ENCODE measurements at places on chromosomes 2 and 18. TPM values are rescaled to one million over a fixed set of nuclear protein-coding genes. Genes with fewer than 3 reads are reported as not detected.

ST6GAL2 gene
- total RNA-seq, result 1.2 TPM

NCL gene
- 382 TPM for total RNA-seq

NYAP2 gene
- 0.66 TPM for total RNA-seq

SH3BP4 gene
- 52.9 TPM for total RNA-seq

NPHP1 gene
- total RNA-seq, result 11.8 TPM

LOXL3 gene
- 9.7 TPM for total RNA-seq

ICOS gene
- 0.85 TPM for total RNA-seq

FABP1 gene
- total RNA-seq, result not detected

BCL11A gene
- total RNA-seq, result 8.7 TPM

DNA sequence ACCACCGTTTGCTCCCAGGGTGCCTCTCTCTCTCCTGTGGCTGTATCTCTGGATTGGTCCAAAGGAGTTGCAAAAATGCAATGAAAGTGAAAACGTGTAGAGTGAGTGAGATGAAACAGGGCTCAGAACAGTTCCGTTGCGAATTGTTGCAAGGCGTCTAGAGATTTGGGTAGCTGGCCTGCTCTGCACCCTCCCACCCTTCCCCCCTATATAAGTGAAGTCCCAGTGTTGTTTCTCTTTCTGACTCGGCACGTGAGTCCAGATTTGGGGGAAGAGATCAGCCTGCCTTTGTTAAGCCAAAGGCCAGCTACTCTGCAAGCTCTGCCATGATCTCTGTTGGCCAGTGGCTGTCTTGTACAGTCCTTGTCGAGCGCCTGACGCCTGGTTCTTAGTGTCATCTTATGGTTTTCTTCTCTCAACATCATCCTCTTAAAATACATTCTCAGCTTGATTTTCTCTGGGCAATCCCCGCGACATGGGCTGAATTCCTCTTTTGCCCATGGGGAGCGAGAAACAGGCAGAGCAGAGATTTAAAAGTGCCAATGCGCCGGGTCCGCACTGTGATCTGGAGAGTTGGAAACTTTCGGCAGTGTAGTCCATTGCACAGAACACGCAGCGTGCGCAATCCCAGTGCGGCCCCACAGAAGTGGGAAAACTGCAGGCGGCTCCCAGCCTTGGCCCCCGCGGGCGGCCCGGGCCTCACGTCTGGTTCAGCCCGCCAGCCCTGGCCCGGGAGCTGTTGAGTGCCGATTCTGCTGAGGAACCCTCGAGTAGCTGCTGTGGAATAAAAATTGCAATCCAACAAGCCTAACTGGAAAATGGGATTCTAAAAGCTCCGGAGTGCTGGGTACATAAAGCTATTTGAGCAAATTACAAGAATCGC lies 9.3 kb downstream of the MEIS1 start:
- peak overlapping the region; percentile 9 for H3K4me3 ChIP-seq
- H3K27me3 ChIP-seq, result peaks cover 9% of the 10 kb centered on the region
- no peak overlapping the region for H3K27ac ChIP-seq
- peak; percentile 61 for DNase-seq
- H3K36me3 ChIP-seq, result no peaks in the 10 kb centered on the region

GRCh38 chr2:233379441-233379840 lies 25.1 kb downstream of the DGKD start:
- DNase-seq, result no peak
- no peaks in the 10 kb centered on the region for H3K27me3 ChIP-seq
- no peaks in the 10 kb centered on the region for H3K4me1 ChIP-seq
- no peak overlapping the region for H3K27ac ChIP-seq

DNA sequence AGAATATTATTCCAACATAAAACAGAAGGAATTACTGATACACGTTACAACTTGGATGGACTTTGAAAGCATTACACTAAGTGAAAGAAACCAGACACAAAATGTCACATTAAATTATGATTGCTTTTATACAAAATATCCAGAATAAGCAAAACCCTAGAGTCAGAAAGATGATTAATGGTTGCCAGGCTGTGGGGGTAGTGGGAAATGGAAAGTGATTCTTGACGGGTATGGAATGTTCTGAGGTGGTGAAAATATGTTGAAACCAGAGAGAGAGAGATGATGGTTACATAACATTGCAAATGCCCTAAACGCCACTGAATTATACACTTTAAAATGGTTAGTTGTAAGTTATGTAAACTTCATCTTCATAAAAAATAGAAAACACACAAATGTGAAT lies 1057.2 kb upstream of the TMEFF2 start:
- DNase-seq, result no peak
- no peak overlapping the region for H3K27ac ChIP-seq
- no peaks in the 10 kb centered on the region for H3K36me3 ChIP-seq
- H3K4me3 ChIP-seq, result no peak overlapping the region
- no peaks in the 10 kb centered on the region for H3K4me1 ChIP-seq

GRCh38 chr18:54267701-54268100 lies 1.6 kb upstream of the POLI start:
- no peak for DNase-seq
- no peaks in the 10 kb centered on the region for H3K27me3 ChIP-seq
- peaks cover 2% of the 10 kb centered on the region for H3K4me1 ChIP-seq

- no peaks in the 10 kb centered on the region for H3K27me3 ChIP-seq
- H3K36me3 ChIP-seq, result no peaks in the 10 kb centered on the region
- DNase-seq, result no peak
- H3K27ac ChIP-seq, result no peak overlapping the region
- H3K4me1 ChIP-seq, result peaks cover 3% of the 10 kb centered on the region
Observed at GRCh38 chr2:224689539-224689938, 26.6 kb downstream of the CCDC195 start.

GRCh38 chr2:68330691-68331090 lies 10.9 kb upstream of the CNRIP1 start:
- no peaks in the 10 kb centered on the region for H3K27me3 ChIP-seq
- no peaks in the 10 kb centered on the region for H3K36me3 ChIP-seq
- no peaks in the 10 kb centered on the region for H3K4me1 ChIP-seq
- DNase-seq, result no peak

DNA sequence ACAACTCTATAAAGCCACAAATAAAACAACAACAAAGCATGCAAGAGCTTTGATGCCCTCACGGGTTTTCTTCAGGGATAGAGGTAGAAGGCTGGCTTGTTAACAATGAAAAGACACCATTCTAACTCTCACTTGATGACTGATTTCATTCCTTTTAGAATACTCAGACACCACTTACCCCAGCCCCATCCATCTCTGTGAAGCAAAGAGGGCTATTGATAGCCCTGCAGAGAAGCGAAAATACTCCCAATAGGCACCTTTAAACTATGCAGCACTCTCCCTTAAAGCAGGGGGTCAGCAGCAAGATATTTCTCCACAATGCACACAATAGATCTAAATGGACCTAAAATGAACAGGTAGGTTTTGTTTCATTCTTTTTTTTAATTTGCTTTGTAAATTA lies 35.1 kb downstream of the ZNF385B start:
- no peaks in the 10 kb centered on the region for H3K27me3 ChIP-seq
- no peaks in the 10 kb centered on the region for H3K4me1 ChIP-seq
- H3K36me3 ChIP-seq, result no peaks in the 10 kb centered on the region
- no peak for DNase-seq
- no peak overlapping the region for H3K27ac ChIP-seq
- H3K4me3 ChIP-seq, result no peak overlapping the region

DNA sequence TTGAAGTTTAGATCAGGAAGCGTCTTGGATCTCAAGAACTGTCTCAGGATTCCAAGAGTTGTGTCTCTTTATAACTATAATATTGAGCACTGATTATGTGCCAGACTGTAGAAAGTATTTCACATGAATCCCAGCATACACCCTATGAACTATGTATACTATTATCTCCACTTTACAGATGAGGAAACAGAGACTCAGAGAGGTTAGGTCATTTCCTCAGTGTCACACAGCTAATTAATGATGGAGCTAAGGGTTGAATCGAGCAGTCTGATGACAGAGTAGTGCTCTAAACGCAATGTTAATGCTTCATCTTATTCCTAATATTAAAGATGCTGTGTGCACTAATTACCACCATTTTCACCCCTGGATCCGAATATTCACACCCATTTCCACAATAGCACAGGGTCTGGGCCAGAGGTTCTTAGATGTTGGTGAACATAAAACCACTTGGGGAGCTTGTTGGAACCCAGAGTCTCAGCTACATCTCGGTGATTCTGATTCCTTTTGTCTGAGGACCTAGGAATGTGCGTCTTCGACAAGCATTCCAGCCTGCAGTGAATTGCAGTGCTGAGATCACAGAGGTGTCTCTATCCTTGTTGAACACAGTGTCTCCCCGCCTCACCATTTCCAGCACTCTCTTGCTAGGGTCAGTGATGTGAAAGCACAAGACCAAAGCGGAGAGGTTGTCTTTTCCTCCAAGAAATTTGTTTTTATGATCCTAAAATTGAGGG lies 213.8 kb downstream of the SP3 start:
- H3K36me3 ChIP-seq, result no peaks in the 10 kb centered on the region
- H3K4me1 ChIP-seq, result no peaks in the 10 kb centered on the region
- no peak overlapping the region for H3K4me3 ChIP-seq
- no peaks in the 10 kb centered on the region for H3K27me3 ChIP-seq
- DNase-seq, result no peak

GRCh38 chr18:55097456-55098170 lies 138.4 kb upstream of the CCDC68 start:
- H3K4me3 ChIP-seq, result no peak overlapping the region
- no peaks in the 10 kb centered on the region for H3K4me1 ChIP-seq
- peak overlapping the region; percentile 2 for H3K27ac ChIP-seq
- no peaks in the 10 kb centered on the region for H3K36me3 ChIP-seq
- H3K27me3 ChIP-seq, result no peaks in the 10 kb centered on the region

- H3K4me1 ChIP-seq, result no peaks in the 10 kb centered on the region
- no peaks in the 10 kb centered on the region for H3K27me3 ChIP-seq
- H3K36me3 ChIP-seq, result no peaks in the 10 kb centered on the region
- no peak for DNase-seq
- no peak overlapping the region for H3K27ac ChIP-seq
Observed at GRCh38 chr2:55707751-55708150, 14.1 kb upstream of the PNPT1 start.

DNA sequence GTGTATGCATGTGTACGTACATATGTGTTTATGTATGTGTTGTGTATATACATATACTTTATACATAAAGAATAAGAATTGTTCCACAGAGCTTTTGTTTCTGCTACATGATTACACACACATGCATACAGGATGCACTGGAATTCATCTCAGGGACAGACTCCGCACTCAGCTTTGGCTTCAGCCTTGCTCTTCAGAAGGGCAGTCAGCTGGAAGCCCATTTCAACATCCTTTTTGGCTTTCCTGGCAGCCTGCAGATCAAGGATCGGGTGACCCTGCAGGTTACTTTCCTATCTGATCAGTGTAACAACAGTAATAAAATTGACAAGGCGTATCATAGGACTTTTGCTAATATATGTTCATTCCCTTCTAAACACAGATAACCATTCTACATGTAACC lies 144.1 kb upstream of the COPS8 start:
- no peaks in the 10 kb centered on the region for H3K27me3 ChIP-seq
- DNase-seq, result no peak
- no peaks in the 10 kb centered on the region for H3K36me3 ChIP-seq
- H3K4me1 ChIP-seq, result no peaks in the 10 kb centered on the region

GRCh38 chr18:6564950-6565814 lies 150.5 kb upstream of the L3MBTL4 start:
- DNase-seq, result no peak
- H3K36me3 ChIP-seq, result no peaks in the 10 kb centered on the region
- no peak overlapping the region for H3K4me3 ChIP-seq
- H3K27me3 ChIP-seq, result no peaks in the 10 kb centered on the region

GRCh38 chr2:3656762-3657721 lies 958 bp upstream of the ALLC start:
- H3K4me1 ChIP-seq, result no peaks in the 10 kb centered on the region
- H3K27ac ChIP-seq, result no peak overlapping the region
- H3K4me3 ChIP-seq, result no peak overlapping the region
- no peaks in the 10 kb centered on the region for H3K27me3 ChIP-seq
- peak; percentile 55 for DNase-seq

- no peaks in the 10 kb centered on the region for H3K36me3 ChIP-seq
- H3K27me3 ChIP-seq, result no peaks in the 10 kb centered on the region
- H3K27ac ChIP-seq, result no peak overlapping the region
- no peak for DNase-seq
- H3K4me3 ChIP-seq, result no peak overlapping the region
- no peaks in the 10 kb centered on the region for H3K4me1 ChIP-seq
Observed at GRCh38 chr18:31436825-31437224, 10.7 kb upstream of the DSG3 start.

GRCh38 chr2:44200011-44200410 lies 31.3 kb downstream of the PPM1B start:
- H3K27ac ChIP-seq, result no peak overlapping the region
- DNase-seq, result no peak
- H3K27me3 ChIP-seq, result no peaks in the 10 kb centered on the region
- H3K4me3 ChIP-seq, result no peak overlapping the region
- no peaks in the 10 kb centered on the region for H3K4me1 ChIP-seq

GRCh38 chr2:221999717-222000116 lies 299.1 kb downstream of the PAX3 start:
- no peaks in the 10 kb centered on the region for H3K4me1 ChIP-seq
- H3K27ac ChIP-seq, result no peak overlapping the region
- H3K27me3 ChIP-seq, result no peaks in the 10 kb centered on the region
- DNase-seq, result no peak
- no peak overlapping the region for H3K4me3 ChIP-seq

DNA sequence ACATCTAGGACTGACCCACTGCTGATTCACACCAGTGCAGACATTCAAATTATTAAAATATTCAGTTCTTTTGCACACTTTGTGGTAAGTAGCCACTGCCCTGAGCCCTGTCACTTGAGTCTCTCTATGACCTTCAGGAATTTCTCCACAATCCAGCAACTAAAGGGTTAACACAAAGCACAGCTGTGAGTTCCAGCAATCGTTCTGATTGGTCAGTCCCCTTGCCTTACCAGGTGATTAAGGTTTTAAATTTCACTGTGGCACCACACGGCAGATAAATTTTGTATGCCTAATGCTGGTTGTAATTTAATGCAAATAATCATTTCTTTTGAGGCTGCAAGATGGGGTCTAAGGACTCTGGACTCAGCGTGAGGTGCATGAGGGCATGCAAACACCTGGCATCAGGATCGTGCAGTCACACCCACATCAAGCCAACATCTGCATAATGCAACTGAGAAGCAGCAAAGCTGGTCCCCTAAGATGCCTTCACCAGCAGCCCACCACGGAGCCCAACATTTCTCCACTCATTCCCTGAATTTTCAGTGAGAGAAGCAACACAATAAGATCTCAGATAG lies 36.6 kb downstream of the SLC14A1 start:
- no peaks in the 10 kb centered on the region for H3K27me3 ChIP-seq
- H3K4me1 ChIP-seq, result no peaks in the 10 kb centered on the region
- H3K36me3 ChIP-seq, result no peaks in the 10 kb centered on the region
- no peak overlapping the region for H3K4me3 ChIP-seq
- peak; percentile 59 for DNase-seq

Data from kidney (tissue), 22 donors.